SJSA1 (cell line): ENCODE measurements at places on chromosomes 12 and 14.

- no peak for DNase-seq
These were observed 119.8 kb downstream of the EPS8 start for GRCh38 chr12:15669256-15669948.

- no peak for DNase-seq
These were observed 191.9 kb upstream of the DIO3 start for GRCh38 chr14:101369194-101369915.

- DNase-seq, result no peak
These were observed 4.4 kb upstream of the CD27 start for GRCh38 chr12:6440391-6440790.

- DNase-seq, result no peak
These were observed 283.0 kb downstream of the ACSS3 start for GRCh38 chr12:81360916-81361315.

GRCh38 chr14:83473416-83474235 is 1940.0 kb upstream of the SEL1L start:
- DNase-seq, result no peak
